ENCODE measurements at places on chromosomes 1 and 21. TPM values are rescaled to one million over a fixed set of nuclear protein-coding genes. Genes with fewer than 3 reads are reported as not detected.

- DNase-seq = no peak
These were observed 64.6 kb downstream of the RHBG start for GRCh38 chr1:156433602-156434001.

LYPD8 gene
- total RNA-seq = 647 TPM

DNA sequence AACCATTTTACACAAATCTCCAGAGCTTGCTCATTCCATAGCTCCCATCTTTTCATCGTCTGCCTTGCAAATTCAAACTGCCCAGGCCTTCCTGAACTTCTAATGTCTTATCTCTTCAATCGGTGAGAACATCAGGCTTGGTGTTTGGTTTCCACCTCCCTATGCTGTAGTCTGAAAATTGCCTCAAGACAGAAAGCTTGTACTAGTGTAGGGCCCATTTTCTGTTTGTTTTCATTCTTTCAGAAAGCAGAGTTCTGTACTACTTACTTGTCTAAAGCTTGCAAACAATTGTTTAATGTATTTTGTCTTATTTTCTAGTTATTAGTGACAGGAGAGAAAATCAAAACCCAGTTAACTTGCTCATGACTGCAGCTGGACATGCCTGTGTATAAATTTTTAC lies 16.8 kb downstream of the HOOK1 start:
- DNase-seq = no peak

PRDM15 gene
- 7.4 TPM for total RNA-seq

DNA sequence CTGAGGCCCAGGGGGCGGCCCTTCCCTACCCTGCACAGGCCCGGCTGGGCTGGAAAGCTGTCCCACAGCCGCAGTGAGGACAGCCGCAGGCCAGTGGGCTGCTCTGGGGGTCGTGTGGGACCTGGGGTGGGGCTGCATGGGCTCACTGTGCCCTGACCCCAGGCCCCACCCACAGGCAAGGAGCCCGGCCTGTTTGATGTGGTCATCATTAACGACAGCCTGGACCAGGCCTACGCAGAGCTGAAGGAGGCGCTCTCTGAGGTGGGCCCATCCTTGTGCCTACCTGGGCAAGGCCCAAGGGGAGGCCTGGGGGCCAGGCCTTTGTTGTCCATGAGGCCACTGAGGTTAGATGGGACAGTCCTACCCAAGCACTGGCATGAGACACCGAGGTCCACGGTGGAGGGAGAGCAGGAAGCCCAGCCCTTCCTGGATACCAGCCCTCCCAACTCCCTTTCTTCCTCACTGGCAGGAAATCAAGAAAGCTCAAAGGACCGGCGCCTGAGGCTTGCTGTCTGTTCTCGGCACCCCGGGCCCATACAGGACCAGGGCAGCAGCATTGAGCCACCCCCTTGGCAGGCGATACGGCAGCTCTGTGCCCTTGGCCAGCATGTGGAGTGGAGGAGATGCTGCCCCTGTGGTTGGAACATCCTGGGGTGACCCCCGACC lies 1.4 kb upstream of the GJC2 start:
- no peak for DNase-seq

SIK1 gene
- 7.9 TPM for total RNA-seq

MRPS14 gene
- 24.0 TPM for total RNA-seq

- DNase-seq = peak; percentile 62
These were observed 8.3 kb upstream of the ETS2 start for GRCh38 chr21:38797470-38797869.

GRCh38 chr21:41932576-41933312 lies 21.1 kb downstream of the C2CD2 start:
- DNase-seq = no peak

SKI gene
- total RNA-seq = 86.6 TPM

DNA sequence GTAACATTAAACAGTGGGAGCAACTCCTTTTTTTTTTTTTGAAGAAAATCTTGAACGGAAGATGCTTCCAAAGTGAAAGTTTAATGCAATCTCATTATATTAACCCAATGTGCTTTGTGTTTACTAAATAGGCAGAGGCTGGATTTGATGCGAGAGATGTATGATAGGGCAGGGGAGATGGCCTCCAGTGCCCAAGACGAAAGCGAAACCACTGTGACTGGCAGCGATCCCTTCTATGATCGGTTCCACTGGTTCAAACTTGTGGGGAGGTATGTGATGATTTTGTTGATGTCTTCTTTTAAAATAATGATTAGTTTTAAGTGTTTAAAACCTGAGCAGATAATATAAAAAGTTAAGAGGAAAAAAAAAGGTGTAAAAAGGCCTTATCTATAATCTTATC lies 74.2 kb upstream of the PGD start:
- DNase-seq = no peak

- DNase-seq = no peak
These were observed 45.5 kb downstream of the UROD start for GRCh38 chr1:45057542-45057941.

GRCh38 chr1:235979716-235980333 lies 85.1 kb downstream of the NID1 start:
- DNase-seq = no peak

- no peak for DNase-seq
These were observed 83.1 kb upstream of the ZNF648 start for GRCh38 chr1:182144646-182145030.

FAM167B gene
- total RNA-seq = 3.4 TPM

TFF3 gene
- total RNA-seq = 614 TPM

SLAMF9 gene
- not detected for total RNA-seq

DNA sequence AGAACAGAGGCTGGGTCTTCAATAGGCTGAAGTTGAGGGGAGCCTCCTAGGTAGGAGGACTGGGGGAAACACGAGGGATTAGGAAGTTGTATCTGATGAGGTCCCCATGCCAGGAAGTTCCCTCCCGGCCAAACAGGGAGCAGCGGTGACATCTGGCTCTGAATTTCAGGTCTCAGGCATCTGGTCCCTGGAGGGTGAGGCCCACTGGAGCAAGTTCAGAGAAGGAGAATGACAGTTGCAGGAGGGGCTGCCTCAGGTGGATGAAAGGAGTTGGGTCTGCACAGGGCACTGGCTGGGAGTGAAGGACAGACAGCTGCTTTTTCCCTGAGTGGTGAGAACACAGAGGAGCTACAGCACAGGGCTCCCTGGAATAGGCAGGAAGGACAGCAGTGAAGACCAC lies 9.1 kb downstream of the TMEM9 start:
- no peak for DNase-seq

- no peak for DNase-seq
These were observed 1171.2 kb downstream of the PLA2G4A start for GRCh38 chr1:187999973-188000372.

- no peak for DNase-seq
These were observed 381.8 kb downstream of the NPHP4 start for GRCh38 chr1:5610432-5610831.

DNA sequence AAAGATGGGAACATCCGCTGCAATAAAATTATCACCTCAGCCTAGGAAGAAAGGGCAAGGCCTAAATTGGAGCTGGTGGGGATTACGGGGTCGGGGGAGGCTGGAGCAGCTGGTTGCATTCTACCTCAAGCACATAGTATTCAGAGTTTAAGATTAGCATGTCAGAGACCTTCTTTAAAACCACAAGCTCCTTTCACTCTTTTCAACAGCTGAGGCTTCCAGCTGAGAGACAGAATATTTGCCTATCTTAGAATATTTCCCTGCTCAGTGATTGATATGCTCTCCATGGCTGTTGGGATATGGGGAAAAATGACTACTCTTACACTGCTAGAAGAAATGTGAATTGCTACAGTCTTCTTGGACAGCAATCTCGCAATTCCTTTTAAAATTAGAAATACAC lies 248.6 kb downstream of the TBX15 start:
- no peak for DNase-seq

CRYZL1 gene
- total RNA-seq = 33.1 TPM

DNA sequence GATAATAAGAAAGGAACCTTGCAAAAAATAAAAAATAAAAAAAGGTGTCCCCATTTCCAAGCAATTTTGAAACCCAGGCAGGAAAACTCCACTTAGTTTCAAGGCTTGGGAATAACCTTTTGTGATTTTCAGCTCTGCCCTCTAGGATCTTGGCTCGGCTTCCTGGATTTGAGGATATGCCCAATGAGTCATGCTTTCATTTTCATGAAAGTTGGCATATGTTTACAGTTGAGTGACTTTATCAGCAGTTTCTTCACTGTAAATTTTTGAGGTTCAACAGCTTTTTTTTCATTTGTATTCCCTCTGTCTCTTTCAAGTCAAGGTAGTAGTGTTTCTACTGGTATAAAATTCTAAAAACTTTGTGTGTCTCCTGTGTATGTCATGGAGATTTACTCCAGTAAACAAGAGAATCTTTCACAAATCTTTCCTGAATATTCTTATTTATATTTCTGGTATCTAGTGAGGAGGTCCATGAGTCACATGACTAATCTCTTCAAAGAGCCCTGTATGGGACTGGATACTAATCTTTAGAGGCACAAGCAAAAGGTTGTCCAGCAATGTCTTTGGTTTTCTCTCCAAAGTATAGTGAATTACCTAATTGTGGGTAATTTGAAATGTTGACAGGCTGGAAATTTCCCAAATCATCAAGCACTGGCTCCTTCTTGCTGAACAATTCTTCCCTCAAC lies 335.3 kb downstream of the BRINP2 start:
- DNase-seq = no peak

PTPN22 gene
- 8.3 TPM for total RNA-seq

WDR4 gene
- 16.7 TPM for total RNA-seq

DNA sequence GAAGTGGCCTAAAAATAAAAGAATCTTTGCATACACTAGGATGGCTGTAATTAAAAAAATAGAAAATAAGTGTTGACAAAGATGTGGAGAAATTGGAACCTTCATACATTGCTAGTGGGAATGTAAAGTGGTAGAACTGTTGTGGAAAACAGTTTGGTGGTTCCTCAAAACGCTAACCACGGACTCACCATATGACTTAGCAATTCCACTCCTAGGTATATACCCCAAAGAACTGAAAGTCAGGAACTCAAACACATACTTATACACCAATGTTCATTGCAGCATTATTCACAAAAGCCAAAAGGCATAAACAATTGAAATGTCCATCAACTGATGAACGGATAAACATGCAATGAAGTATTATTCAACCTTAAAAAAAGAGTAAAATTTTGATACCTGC lies 10.8 kb upstream of the HMGCL start:
- DNase-seq = no peak

GRCh38 chr21:29870814-29871213 lies 69.0 kb downstream of the GRIK1 start:
- no peak for DNase-seq

DNA sequence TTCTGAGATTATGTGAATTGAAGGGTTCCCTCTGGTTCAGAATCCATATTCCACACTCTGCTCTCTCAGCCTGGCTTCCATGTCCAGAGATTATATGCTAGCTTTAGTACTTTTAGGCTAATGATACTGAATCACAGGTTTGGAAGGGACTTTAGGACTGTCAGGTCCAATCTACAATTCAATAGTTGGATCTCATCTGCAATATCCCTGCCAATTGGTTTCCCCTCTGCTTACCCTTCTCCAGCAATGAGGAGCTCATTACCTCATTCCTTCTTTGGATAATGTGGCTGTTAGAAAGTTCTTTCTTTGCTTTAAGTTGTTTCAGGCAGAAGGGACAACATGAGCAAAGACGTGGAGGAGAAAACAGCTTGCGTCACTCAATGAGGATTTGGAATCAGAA lies 245.3 kb downstream of the PLPP3 start:
- DNase-seq = no peak

EDARADD gene
- total RNA-seq = not detected

- no peak for DNase-seq
These were observed 157.7 kb upstream of the COL11A1 start for GRCh38 chr1:103266036-103266435.

DNA sequence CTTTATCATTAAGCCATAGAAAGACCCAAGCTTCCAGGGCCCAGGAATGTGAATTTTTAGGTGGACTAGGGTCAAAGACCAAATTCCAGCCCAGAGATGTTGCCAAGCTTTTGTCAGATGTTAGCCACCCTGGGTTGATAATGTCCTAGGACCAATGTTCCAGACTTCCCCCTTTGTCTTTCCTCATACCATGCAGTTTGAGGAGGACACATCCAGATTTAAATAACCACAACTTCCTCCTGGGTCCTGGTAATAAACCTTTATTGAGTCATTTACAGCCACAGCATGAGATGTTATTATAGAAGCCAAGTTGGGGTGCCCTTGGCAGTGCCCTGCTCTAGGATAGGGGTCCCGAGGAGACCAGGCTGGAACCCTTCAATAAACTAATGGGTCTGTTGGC lies 5.9 kb downstream of the TNR start:
- no peak for DNase-seq

DNA sequence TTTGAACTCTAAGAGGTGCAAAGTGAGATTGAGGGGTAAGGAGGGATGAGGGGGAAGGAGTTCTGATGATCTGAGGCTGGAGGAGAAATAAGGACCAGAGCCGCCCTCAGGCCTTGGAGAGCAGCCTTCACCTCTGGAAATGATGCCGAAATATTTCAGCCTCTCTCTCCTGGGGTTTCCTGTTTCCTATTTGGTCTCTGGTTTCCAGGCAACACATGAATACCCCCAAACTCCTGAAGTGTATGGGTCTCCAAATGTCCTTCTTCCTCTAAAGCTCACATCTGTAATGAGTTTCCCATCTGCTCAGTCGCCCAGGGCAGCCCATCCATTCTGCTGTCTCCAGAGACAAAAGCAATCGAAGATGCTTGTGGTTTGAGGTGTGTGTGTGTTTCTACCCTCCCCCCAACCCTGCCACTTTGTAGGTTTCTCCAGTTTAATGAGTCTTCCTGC lies 52.0 kb upstream of the FAM20B start:
- no peak for DNase-seq

GRCh38 chr1:203600782-203601513 lies 25.7 kb upstream of the ATP2B4 start:
- DNase-seq = no peak

GNAI3 gene
- total RNA-seq = 7.6 TPM

GRCh38 chr1:224809613-224810012 lies 119.9 kb upstream of the DNAH14 start:
- no peak for DNase-seq

APOBEC4 gene
- total RNA-seq = 0.55 TPM

GRCh38 chr1:207808322-207808705 lies 56.5 kb downstream of the CD46 start:
- no peak for DNase-seq

DNA sequence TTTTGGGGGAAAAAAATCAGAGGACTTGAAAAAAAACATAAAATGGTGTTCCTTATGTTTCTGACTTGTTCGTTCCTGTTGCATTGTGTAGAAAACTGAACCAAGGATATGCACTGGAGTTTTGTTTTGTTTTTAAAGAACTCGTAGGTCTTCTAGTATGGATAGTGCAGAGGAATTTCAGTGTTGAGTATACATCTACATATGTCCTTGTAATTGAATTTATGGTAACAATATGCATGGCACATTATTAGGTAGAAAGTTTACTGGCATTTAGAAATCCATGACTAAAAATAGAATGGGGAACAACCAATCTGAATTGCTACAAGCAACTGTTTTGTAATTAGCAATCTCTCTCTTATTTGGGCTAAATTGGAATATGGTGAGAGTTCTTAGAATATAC lies 188.3 kb upstream of the ZRANB2 start:
- DNase-seq = no peak

TMEM183A gene
- 73.9 TPM for total RNA-seq

GRCh38 chr1:217009376-217009775 lies 286.1 kb upstream of the ESRRG start:
- DNase-seq = no peak

GRCh38 chr1:240797050-240797449 lies 185.1 kb upstream of the GREM2 start:
- no peak for DNase-seq

All from mucosa of descending colon (tissue), 3 donors.